ENCODE measurements at places on chromosomes 11 and 22.

DNA sequence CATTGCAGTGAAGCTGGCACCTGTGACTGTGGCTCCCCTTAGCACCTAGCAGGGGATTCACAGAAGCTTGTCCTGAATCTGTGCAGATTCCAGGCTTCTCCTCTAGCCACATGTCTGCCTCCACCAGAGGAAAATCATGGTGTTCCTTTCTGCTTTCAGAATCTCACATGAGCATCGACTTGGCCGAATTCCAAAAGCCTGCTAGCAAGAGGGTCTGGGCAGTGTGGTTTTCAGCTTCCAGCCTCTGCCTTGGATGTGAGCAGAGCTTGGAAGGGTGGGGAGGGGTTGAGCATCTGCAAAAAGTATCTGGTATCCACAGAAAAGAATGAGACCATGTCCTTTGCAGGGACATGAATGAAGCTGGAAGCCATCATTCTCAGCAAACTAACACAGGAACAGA is 911.1 kb downstream of the TBC1D22A start:
- no peak for DNase-seq

DNA sequence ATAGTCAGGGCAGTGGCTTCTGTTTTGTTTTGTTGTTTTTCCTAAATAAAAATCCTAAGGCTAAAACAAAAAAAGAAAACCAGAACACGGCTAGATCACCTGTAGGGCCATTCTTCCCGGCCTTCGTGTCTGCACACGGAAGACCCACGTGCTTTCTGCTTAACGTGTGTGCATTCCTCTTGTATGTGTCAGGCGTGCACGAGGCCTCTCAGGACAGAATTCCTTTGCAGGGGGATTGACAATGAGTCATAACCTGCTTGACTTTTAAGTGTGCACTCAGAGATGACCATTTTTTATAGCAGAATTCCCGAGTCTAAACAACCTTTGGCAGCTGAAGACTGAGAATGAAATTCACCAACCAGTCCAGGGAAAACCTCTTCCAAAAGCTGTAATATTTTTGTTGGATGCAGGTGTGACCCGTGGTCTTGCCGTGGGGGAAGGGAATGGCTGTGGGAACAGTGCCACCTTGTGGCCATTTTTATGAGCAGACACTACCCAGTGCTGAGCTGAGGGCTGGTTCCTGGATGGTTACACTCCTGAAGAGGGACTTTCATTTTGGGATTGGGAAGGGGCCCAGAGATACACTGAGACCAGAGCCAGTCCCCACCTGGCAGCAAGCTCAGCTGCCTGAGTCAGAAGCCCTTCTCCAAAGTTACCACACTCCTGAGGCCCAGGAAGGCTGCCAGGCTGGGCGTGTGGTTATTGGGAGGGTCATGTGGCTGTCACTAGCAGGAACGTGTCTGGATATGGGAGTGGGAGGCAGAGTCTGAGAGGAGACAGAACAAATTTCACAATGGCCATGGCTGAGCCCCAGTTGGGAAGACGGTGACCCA is 35.7 kb upstream of the DKK3 start:
- peak; percentile 80 for DNase-seq

DNA sequence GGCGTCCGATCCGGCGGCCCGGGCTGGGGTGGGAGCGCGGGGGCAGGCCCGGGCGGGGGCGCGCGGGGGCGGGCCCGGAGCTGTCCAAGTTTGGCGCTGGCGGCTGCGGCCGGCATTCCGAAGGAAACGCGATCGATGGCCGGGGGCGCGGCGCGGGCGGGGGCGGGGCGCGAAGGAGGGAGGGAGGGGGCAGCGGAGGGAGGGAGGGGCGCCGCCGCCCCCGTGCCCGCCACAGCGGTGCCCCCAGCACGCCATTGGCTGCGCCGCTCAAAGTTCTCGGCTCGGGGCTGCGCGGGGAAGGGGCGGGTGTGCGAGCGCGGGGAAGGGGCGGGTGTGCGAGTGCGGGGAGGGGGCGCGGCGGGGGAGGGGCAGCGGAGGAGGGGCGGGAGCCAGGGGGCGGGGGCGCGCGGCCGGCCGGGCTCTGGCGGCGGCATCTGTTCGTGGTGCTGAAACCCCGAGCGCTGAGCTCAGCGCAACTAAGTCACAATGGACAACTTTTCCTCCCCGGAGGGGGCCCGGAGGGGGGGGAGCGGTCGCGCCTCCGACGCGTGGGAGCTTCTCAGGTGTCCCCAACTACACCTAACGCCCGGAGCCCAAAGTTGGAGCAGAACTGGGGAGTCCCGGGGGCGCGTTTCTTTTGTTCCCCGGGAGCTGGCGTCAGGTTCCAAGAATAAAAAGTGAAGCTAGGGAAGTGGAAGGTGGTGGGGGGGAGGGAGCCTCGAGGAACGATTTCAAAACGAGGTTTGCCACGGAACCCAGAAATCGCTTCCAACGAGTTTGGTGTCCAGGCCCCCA is 2.2 kb downstream of the PHF21B start:
- DNase-seq = peak; percentile 64

DNA sequence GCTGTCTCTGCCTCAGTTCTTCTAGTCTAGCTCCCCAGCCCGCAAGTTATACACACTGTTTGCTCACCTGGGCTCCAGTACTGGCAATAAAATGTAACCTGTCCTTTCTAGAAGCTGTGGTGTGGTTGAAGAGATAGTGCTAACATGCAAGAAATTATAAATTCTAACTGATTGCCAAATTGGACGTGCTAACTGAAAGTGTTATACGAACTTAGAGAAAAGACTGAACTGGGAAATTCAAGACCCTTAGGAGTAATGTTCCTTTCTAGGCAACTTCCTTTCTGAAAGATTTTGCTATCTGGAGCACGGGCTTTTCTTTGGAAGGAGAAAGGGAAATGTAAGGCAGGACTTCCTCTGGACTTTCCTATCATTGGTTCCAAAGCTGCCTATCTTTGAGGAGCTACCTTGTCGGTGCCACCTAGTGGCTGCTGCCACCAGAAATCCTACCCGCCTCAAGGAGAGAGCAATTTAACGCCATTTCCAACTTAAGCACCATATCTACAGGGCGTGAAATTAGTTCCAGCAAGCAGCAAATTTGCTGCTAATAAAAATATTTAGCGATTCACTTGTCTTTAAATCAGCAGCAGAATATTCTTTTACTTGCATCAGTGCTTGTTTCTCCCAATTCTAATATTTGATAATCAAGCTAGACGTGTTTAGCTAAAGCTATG is 12.7 kb upstream of the TMEM218 start:
- no peak for DNase-seq

- DNase-seq = no peak
These were observed 17.6 kb upstream of the RIC3 start for GRCh38 chr11:8186429-8186828.

DNA sequence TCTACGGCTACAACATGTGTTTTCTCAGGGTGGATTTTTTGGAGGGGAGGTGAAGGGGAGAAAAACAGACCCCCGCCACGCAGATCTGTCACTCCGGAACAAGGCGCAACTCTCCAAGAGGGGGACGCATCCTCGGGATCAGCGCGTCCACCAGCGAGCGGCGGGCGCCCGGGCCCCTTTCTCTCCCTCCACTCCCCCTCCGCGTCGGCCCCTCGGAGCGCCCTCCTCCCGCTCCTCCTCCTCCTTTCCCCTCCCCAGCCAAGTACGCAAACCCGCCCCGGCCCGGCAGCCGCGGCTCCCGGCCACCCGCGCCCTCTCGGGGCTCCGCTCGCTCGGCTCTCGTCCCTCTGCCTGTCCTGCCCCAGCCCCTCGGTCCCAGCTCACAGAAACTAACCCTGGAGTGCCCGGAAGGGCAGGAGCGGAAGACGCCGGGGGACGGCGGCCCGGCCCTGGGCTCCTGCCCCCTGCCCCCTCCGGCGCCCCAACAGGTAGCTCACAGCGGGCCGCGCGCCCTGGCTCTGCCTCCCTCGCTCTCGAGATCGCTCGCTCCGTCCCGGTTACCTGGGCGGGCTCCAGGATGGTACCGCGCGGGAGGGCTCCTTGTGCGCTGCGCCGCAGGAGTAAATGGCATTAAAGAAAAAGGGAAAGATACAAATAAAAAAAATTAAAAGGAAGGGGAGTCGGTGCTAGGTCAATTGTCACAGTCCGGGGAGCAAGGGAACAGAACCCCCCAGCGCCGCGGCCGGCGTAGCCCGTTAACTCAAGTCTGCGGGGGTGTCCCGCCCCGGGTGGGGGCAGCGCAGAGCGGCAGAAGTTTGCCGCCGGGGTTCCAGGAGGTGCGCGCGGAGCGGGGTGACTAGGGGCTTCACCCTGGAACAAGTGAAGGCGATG is 131.4 kb upstream of the C11orf58 start:
- no peak for DNase-seq

DNA sequence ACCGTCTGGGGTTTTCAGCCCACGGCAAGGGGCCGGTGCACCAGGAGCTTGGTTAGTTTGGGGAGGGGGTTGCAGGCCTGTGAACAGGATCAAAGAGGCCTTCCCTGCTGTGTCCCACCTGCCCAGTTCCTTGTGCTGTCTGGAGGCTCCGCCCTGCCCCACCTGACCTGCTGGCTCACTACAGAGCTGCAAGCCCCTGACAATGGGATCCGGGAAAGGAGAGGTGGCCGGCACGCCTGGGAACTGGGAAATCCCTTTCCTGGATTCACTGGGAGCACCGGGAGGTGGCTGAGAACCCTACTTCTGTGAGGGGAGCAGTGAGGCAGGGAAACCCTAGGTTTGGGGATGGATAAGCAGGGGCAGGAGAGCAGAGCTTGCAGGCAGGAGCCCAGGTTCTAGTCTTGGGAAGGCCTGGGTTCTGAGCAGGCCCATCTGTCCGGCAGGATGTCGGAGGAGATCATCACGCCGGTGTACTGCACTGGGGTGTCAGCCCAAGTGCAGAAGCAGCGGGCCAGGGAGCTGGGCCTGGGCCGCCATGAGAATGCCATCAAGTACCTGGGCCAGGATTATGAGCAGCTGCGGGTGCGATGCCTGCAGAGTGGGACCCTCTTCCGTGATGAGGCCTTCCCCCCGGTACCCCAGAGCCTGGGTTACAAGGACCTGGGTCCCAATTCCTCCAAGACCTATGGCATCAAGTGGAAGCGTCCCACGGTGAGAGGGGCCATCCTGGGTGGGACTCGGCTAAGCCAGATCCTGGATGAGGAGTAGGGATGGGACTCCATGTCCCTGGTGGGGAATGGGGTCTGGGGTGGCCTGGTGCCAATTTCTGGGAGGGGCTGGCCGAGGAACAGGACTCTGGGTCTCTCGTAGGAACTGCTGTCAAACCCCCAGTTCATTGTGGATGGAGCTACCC is 786 bp downstream of the CAPN1 start:
- DNase-seq = peak; percentile 52

- no peak for DNase-seq
These were observed 2.3 kb downstream of the CARD18 start for GRCh38 chr11:105137286-105137685.

DNA sequence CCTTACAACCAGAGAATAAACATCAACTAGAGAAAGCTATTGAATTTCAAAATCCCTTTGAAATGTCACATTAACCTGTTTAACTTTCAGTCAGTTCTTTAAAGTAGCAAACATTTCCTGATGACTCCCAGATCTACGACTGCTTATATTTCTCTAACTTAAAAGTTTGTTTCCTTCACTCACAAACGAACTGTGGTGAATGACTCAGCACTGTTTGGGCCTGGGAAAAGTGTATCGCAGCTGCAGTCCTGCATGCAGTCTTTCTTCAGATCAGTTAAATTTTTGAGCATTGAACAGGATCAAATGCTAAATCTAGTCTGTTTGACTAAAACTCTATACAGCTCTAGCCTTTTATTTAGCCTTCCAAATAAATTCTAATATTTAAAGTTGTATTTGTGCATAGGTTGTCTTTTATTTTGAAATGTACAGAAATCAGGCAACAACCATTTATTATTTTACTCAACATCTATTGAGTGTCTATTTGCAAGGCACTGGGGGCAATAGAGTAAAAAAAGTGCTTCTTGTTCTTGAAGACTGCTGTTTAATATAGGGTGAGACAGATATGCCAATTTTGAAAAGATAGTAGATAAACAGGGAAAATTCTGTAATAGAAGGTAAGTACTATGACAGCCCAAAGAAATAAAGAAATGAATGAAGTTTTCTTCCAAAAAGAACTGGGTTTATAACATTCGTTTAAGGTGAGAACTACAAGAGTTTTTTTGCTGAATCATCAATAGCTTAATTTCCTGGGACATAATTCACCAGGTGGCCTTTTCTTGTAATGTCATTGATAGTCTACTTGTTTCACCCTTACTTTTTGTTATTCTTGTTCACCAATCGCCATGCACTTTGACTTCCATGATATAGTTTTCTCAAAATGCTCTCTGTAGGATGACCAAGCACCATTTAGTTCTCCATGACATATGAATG is 235.4 kb downstream of the METTL15 start:
- DNase-seq = peak; percentile 69

DNA sequence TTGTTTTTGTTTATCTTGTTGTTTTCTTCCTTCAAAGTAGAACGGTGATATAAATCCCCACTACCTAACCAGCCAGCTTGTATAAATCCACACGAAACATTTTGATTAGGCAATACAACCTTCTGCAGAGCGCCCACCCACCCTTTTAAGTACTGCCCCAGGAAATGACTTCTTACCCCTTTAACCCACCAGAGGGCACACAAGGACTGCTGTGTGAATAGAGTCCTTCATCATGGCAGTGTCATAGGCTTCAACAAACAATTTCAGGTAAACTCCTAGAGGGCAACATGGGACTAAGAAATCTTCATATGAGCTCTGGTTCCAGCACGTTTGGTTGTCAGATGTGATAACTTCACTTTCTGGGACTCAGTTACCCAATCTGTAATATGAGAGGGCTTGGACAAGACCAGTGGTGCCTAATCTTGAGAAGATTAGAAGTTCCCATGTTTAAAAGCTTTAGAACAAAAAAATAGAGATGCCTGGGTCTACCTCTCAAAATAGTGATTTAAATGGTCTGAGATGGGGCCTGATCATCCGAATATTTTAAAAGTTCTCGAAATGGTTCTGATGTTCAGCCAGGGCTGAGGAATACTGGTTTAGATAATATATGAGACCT is 56.1 kb downstream of the PIWIL4 start:
- peak; percentile 79 for DNase-seq

DNA sequence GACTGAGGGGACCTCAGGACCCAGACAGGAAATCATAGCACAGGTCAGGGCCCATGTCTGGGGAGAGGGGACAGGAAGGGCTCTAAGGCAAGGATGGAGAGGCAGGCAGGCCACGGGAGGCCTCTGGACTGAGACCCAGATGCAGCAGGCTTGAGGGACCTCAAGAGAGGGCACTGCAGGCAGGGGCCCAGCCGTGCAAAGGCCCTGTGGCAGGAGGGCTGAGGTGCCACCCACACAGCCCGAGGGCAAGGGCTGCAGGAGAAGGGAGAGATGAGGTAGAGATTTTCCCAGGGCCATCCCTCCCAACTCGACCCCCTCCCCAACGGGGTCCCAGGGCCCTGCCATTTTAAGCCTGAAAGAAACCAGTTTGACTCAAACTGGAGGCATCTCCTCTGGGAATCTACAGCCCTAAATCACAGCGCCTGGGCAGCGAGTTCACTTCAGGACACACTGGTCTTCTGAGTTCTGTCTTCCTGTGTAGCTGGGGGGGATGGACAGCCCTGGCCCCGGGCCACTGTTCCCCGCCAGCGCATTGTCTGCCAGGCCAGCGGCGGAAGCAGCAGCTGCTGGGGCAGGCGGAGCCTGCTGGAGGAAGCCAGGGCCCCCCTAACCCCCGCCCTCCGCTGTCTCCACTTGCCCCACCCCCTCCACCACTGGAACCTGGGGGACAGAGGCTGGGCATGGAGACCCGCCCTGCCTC is 20.3 kb upstream of the WNT7B start:
- peak; percentile 97 for DNase-seq

Measured in GM03348 (cell line).